ENCODE measurements at places on chromosomes 11 and 22. TPM values are rescaled to one million over a fixed set of nuclear protein-coding genes. Genes with fewer than 3 reads are reported as not detected.

Gene DCHS1
- total RNA-seq = 8.8 TPM

Gene OR10D3
- not detected for total RNA-seq

Gene FGF3
- total RNA-seq = not detected

Gene P2RY2
- total RNA-seq = 19.7 TPM

Gene SEPTIN5
- 152 TPM for total RNA-seq

Gene ANKRD49
- 6.0 TPM for total RNA-seq

Gene IL10RA
- 6.0 TPM for total RNA-seq

Gene ESRRA
- 256 TPM for total RNA-seq
